ENCODE measurements at places on chromosomes 2 and 18. TPM values are rescaled to one million over a fixed set of nuclear protein-coding genes. Genes with fewer than 3 reads are reported as not detected.

GRCh38 chr2:240603081-240603835, 16.7 kb downstream of the CAPN10 start:
- DNase-seq: no peak
- peak overlapping the region; percentile 36 for H3K27ac ChIP-seq
- H3K4me3 ChIP-seq: no peak overlapping the region
- H3K36me3 ChIP-seq: no peaks in the 10 kb centered on the region
- H3K27me3 ChIP-seq: no peaks in the 10 kb centered on the region
- H3K4me1 ChIP-seq: peaks cover 3% of the 10 kb centered on the region

DNA sequence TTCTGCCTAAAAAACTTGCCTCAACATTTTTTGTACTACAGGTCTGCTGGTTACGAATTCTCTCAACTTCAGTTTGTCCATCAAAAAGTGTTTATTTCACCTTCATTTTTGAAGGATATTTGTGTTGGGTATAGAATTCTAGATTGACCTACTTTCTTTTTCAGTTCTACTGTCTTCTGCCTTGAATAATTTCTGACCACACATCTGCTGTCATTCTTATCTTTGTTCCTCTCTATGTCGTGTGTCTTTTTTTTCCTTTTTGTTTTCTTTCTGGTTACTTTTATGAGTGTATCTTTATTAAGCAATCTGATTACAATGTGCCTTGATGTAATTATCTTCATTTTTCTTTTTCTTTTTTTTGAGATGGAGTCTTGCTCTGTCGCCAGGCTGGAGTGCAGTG, 25.3 kb downstream of the ADCY3 start:
- no peak for DNase-seq
- H3K4me1 ChIP-seq: no peaks in the 10 kb centered on the region
- no peak overlapping the region for H3K27ac ChIP-seq
- no peaks in the 10 kb centered on the region for H3K27me3 ChIP-seq

Gene OR6B2
- total RNA-seq: not detected

- H3K27me3 ChIP-seq: no peaks in the 10 kb centered on the region
- DNase-seq: no peak
- no peak overlapping the region for H3K27ac ChIP-seq
- no peak overlapping the region for H3K4me3 ChIP-seq
- H3K36me3 ChIP-seq: peaks cover 35% of the 10 kb centered on the region
Observed at GRCh38 chr2:151775057-151775740, 40.9 kb upstream of the NEB start.

DNA sequence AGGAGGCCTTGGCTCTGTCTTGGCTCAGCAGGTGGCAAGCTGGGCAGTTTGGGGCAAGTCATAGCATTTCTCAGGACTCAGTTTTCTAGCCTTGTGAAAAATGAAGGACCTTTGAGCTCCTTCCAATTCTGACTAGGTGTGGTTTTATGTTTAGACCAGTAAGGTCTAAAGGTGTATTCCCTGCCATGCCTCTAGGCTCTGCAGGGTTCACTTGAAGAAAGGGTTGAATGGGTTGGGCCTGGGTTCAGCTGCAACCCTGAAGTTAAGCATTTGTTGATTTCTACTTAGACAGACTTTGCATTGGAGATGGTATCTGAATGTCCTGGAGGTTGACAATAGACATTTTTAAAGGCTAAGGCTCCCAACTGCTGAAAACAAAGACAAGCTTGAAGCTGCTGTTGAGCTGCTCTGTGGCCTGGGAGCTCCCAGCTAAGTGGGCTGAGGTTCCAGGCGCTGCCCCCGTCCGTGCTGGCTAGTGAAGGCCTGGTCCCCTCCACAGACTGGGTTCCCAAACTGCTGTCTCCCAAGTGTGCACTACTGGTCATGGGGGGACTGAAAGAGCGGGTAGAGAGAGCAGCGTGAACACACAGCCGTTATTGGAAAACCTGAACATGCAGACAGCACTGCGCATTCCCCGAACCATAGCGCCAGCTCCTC, 100.7 kb upstream of the SMAD7 start:
- H3K4me1 ChIP-seq: peaks cover 38% of the 10 kb centered on the region
- no peak for DNase-seq
- no peak overlapping the region for H3K27ac ChIP-seq
- H3K27me3 ChIP-seq: no peaks in the 10 kb centered on the region
- peaks cover 8% of the 10 kb centered on the region for H3K36me3 ChIP-seq

Gene SPATA3
- not detected for total RNA-seq

DNA sequence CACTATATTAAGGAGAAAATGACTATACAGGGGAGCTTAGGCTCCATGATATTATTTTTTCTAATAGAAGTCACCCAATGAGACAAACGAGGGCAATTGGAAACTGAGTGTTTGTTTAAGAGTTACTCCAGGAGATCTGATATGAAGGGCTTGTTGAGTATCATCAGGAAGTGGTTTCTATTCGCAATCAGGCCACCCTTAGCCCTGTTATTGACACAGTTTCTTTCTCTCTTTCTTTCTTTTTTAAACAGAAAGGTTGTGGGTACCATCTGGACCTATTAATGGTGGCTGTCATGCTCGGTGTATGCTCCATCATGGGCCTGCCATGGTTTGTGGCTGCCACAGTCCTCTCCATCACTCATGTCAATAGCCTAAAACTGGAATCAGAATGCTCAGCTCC, 117.3 kb downstream of the DPP4 start:
- peak; percentile 18 for DNase-seq
- H3K36me3 ChIP-seq: peaks cover 42% of the 10 kb centered on the region
- H3K27me3 ChIP-seq: no peaks in the 10 kb centered on the region
